Activated naive CD4-positive, alpha-beta T cell treated with anti-CD3 and anti-CD28 coated beads, Interleukin-2, amount 10 ng/mL, durations not matched to agents 7 days and 5 days (primary cell): ENCODE measurements at places on chromosomes 7 and 10.

- DNase-seq = peak; percentile 78
Observed at GRCh38 chr10:5317547-5318107, 47.1 kb upstream of the UCN3 start.

DNA sequence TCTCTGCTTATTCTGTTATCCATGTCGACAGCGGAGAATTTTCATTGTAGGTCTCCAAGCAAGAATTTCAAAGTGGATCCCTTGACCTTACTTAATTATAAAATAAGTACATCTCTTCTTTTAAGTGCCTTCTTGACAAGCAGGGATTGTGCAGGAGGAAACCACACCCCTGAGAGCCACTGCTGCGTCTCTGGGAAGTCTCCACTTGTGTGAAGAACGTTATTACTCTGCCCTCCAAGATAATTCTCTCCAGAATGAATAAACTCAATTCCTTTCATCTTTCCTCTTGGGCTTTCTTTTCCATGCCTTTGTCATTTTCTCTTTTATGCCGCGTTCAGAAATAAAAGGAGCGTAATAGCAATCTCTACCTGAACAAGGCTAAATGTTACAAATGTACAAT lies 1030.9 kb upstream of the LRRTM3 start:
- no peak for DNase-seq

DNA sequence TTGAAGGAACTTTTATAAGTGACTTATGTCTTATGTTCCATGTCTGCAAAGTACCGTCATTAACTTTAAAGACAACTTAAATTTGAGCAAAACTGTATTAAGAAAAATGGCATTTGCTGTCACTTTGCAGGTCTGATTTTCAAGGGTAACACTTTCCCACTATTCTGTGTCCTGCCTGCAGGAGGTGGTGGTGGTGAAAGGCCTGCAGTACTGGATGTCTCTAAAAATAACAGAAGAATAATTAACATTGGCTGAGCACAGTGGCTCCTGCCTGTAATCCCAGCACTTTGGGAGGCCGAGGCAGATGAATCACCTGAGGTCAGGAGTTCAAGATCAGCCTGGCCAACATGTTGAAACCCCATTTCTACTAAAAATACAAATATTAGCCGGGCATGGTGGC lies 13.2 kb upstream of the PTER start:
- no peak for DNase-seq

DNA sequence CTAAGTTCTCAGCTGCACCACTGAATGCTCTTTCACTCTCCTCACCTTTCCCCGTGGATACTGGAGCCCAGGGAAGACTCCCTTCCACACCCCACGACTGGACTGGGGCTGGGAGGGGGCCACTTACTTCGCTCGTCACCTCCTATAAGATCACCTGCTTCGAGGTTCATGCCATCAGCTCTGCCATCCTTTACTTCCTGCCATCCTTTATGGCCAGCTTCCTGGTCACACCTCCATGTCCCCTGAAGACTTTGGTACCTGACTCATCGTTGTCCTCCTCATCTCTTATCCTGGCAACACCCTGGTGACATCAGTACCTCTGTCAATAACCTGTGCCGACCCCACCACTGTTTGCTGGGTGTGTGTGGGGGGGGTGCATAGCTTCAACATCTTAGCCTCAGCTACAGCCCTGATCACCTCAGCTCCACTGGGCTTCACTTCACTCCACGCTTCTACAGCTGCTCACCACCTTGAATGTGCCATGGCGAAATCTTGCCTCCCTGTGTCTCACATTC lies 8.7 kb upstream of the VDAC2 start:
- no peak for DNase-seq

GRCh38 chr7:155885167-155886155 lies 73.2 kb upstream of the SHH start:
- DNase-seq = no peak

DNA sequence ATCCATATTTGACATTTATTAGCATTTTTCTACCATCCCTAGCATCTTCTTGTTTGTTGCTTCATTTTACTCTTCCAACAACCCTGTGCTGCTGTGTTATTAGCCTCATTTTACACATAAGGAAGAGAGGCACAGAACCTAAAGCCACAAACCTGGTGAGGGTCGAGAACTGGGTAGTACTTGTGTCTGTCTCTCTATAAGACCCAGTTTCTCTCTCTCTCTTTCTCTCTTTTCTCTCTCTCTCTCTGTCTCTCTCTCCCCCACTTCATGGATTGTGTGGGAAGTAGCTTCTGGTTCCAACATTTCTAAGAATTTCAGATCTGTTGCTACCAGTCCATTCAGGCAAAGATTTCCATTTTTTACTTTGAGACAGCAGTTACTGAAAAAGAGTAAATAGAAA lies 1.4 kb upstream of the FRA10AC1 start:
- no peak for DNase-seq

DNA sequence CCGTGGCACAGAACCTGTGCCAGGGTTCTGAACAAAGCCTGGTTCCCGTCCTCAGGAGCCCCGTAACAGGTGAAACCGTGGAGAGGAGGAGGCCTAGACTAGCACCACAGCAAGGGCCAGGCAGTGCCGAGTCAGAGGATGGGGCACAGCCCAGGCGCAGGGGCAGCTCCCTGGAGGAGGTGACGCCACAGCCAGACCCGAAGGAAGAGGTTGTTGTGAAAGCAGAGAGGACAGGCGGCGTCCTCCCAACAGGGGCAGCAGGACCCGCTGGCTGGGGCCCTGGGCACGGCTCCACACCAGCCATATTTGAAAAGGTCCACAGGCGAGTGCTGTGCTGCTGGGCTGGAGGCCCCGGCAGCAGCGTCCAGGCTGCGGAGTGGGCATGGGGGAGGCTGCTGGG lies 25.7 kb downstream of the DAGLB start:
- no peak for DNase-seq

DNA sequence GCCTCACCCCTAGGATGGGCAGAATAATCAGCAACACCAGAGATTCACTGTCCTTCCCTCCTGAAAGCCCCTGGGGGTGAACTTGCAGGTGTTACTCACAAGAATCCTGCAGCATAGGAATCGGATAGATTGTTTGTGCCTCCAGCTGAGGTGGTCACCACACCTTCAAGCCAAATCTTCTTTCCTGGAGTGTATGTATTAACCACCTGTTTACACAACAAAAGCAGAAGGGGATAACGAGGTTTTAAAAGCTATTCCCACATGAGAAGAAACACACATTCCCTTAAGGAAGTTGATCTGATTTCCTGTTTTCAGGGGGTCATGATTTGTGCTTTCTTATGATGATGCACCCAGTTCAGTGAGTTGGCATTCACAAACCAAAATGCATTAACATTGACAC lies 173.8 kb upstream of the HPS1 start:
- DNase-seq = no peak

DNA sequence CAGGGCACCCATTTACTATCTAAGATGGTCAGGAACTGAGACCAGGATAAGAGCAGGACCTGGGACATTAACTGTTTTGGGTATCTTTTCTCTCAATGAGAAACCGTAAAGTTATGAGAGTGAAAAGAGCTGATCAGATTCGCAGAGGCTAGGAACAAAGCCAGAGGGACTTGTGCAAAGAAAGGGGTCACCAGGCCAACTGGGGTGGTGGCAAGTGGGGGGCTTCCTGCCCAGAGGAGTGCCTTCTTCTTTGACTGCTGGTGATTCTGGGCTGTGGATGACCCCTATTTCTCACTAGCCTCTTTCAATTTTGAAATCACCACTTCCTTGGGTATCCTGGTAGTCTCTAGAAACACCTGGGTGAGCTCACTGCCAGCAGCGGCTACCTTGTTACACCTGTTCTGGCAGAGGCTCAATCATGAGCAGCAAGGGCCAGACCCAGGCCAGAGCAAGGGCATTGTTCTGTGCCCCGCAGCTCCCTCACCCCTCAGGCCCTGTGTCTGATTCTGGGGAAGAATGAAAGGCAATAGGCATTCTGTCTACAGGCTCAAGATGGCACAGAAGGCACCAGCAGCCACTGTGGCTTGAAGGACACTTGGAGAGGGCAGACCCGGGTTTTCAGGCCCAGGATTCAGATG lies 999 bp downstream of the SFTPD start:
- DNase-seq = no peak

- no peak for DNase-seq
Observed at GRCh38 chr7:32406386-32406785, 83.8 kb downstream of the LSM5 start.

- peak; percentile 22 for DNase-seq
Observed at GRCh38 chr10:110005719-110006118, 2.1 kb upstream of the ADD3 start.

DNA sequence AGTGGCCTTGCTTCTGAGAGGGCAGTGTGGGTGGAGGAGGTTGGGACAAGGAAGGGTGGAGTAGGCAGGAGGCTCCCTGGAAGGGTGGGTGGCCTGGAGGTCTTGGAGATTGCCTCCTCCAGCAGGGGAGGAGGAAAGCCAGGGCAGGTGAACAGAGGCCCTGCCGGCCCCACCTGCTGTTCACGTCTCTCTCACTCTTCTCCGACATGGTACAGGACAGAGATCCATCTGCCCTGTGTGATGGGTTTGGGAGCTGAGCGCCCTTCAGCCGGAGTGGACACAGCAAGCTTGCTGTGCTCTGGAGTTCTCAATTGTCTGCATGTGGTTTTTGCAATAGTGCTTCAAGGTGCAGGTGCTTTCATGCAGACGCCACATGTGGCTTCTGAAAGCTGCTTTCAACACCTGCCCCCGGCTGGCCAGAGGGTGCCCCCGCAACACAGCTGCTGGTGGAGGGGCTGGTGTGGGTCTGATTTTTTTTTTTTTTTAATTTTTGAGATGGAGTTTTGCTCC lies 82.8 kb upstream of the GNA12 start:
- peak; percentile 19 for DNase-seq

DNA sequence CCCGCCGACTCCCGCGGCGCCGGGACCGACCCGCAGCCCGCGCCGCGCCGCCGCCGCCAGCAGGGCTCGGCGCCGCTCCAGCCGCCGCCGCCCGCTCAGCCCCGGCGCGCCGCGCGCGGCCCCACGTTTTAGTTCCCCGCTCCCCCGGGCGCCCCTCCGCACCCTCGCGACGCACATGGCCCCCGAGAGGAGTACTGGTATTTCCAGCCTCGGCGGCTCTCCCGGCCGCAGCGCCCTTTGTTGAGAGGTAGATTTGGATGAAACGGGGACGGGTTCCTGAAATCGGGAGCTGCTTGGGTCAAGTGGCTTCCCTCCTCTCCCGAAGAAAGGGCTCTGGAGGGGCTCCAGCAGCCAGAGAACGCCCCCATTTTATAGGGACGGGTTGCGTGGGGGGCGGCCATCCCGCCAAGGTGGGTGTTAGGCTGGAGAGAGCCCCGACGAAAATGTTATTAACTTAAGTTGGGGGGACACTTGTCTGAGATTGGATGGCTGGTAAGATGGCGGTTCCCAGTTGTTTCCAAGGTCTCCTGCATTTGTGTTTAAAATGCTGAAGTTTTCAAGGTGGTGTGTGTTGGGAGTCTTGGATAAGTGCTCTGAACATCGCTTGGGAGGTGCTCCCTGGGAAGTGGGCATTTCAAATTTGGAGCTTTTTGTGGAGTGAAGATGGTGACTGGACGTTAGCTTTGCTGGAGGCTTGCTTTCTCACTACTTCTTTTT lies 1.2 kb downstream of the BMI1 start:
- DNase-seq = no peak

GRCh38 chr7:105577251-105577650 lies 4.0 kb downstream of the EFCAB10 start:
- DNase-seq = no peak

DNA sequence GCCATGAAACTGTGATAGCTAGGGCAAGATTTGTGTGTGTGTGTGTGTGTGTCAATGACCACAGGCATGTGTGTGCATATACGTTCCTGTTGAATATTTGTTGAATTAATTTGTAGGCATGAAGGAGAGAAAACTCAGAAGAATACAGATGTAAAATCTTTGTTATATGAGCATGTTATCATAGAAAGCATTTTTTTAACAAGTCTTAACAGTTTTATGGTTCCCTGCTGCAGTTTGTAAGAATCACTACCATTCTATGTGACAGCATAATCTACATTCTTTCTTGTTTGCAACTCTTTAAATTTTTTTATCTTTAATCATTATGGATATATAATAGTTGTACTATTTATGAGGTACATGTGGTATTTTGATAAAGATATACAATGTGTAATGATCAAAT lies 130.3 kb downstream of the CD36 start:
- no peak for DNase-seq

DNA sequence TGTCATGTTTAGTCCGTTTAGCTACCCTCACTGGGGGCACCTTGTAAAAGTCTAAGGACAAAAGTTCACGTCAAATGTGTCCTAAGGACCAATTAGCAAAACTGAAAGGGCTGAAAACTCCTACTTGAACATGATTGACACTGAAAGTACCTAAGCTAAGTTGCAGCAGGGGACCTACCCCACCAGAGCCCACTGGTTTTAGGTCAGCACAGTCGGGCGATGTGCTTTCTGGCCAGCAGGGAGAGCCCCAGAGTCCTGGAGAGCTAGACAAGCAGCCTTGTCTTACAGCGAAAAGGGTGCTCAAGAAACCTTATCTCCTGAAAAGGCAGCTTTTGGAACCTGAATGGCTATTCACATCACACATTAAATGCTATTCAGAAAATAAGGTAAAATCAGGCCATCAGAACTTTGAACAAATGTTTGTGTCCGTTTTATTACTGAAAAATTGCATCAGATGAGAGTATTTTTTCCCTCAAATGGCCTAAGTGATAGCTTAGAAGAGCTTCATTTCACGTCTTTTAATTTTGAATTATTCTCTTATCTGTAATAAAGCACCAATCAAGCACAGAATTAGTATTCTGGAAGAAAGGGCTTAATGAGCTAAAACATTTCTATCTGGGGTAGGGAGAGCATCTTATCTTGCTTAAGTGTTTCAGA lies 52.2 kb upstream of the MKI67 start:
- DNase-seq = peak; percentile 77

DNA sequence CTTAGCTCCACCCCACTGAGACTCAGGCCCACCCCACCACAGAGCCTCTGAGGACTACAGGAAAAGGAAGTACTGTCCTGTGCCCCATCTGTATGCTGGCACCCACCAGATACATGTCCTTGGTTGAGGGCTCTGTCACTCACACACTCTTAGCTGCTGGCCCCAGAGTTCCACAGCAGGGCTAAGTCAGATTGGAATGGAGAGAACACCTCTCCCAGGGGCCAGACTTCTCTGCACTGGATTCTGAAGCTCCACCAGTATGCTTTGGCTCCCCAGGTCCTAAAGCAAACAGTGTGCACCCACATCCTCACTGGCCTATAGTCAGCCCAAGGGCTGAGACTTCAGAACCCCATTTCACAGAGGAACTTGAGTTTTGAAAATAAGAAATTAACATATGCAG lies 103.2 kb upstream of the PPP2R2D start:
- DNase-seq = no peak

- no peak for DNase-seq
Observed at GRCh38 chr10:59284118-59284975, 78.0 kb downstream of the FAM13C start.

DNA sequence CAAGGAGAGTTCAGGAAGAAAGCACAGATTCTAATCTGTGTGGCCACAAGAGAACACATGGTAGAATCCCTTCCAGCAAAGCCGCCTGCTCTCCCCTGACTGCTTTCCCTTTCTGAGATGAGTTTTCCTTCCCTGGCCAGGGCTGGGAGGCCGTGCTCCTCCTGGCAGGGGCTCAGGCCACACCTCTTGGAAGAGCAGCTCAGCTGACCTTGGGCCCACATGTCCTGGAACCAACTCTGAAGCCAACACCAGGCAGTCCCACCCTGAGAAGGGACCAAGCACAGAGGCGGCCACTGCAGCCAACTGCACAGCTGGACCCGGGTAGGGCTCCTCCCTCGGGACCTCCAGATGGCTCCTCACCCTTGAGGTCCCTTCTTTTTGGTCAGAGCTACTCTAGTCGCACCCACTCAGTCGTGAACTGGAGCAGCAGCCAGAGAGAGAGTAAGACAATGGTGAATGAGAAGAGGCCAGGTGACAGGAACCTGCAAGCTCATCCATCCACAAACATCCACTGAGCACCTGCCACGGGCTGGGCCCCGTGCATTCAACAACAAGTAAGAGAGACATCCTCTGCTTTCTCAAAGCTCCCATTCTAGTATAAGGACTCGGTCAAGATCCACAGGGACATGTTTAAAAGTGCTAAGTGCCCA lies 40.3 kb downstream of the FAM53B start:
- no peak for DNase-seq
